HuH-7 (cell line): ENCODE measurements at places on chromosomes 6 and 20.
A peak's percentile ranks its signal among the peaks of the same experiment; 100 is the strongest.

- no peak for DNase-seq
These were observed 5.5 kb downstream of the NT5DC1 start for GRCh38 chr6:116106146-116106545.

DNA sequence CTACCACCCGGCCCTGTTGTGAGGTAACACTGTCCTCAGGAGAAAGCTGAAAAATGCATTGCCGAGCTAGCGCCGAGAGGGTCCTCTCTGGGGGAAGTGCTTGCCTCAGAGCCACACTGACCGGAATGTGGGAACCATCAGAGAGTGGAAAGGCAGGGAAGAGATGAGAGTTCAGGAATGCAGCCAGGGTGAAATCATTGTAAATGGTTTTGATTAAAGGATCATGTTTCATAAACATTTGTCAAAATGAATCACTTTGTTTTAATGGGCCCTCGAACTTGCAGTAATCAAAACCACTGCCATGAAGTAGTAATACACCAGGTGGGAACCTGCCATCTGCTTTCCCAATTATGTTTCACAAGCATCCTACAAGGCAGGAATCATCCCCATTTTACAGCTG lies 16.9 kb upstream of the IL17F start:
- DNase-seq, result no peak

DNA sequence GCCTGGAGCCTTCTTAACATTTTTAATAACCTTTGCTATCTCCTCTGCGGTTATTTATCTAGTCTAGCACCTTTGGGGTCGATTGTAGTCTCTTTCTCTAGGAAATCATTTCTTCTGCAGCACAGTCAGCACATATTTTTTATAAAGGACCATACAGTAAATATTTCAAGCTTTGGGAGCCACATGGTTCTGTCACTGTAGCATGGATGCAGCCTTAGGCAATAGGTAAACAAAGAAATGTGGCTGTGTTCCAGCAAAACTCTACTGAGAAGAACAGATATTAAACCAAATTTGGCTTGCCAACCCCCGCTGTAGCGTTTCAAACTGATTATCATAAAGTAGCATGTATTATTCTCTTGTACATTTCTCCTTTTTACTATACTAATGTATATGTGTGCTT lies 95.7 kb downstream of the SLC23A2 start:
- DNase-seq, result no peak

- DNase-seq, result no peak
These were observed 96.4 kb downstream of the RPS12 start for GRCh38 chr6:132910759-132911158.

GRCh38 chr6:3749067-3749841 lies 2.3 kb downstream of the PXDC1 start:
- no peak for DNase-seq

GRCh38 chr6:146981981-146982380 lies 222.2 kb upstream of the STXBP5 start:
- DNase-seq, result peak; percentile 29

GRCh38 chr6:151052021-151052646 lies 186.6 kb downstream of the MTHFD1L start:
- no peak for DNase-seq

- no peak for DNase-seq
These were observed 65.8 kb upstream of the SNRPB2 start for GRCh38 chr20:16664020-16664419.

- no peak for DNase-seq
These were observed 43.0 kb downstream of the NTSR1 start for GRCh38 chr20:62751551-62752150.

DNA sequence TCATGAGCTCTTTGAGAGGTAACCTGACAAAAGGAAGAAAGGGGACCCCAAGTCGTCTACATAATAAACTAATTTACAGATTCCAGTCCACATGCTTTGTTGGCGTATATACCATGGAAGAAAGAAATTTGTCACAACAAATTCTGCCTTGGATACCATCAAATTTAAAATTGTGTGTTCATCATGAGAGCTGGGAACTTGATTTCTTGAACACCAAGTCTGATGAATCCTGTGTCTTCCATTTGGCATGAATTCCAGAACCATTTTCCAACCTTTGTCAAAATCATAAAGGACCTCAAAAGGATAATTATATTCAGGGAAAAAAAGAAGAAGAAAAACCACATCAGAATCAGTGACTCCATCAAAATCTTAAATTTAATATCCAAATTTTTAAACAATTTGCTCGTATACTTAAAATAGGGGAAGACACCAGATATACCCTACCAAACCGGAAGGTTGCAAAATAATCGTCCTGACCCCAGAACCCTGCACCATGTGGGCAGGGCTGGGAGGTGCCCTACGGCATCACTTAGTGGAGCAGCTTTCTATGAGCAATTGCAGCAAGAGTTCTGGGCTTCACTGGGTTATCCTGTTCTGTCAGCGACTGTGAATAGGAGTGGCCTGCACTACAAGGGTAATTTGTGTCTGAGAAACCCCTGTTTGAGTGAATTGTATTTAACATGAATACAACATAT lies 74.1 kb upstream of the INSM1 start:
- DNase-seq, result no peak

GRCh38 chr20:45368221-45368980 lies 5.4 kb downstream of the SYS1 start:
- no peak for DNase-seq

DNA sequence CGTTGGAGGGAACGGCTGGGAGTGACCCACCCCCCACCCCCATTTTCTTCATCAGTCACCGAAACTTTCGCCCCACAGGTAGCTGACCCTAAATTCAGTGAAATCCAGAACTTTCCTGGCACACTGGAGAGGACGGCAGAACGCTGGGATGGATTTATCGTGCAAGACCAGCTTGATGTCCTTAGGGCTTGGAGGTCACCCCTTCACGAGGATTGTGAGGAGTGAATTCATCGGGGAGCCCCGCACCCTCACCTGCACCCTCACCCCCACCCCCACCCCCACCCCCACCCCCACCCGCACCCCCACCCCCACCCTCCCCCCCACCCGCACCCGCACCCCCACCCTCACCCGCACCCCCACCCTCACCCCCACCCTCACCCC lies 13.3 kb upstream of the TCFL5 start:
- DNase-seq, result no peak

DNA sequence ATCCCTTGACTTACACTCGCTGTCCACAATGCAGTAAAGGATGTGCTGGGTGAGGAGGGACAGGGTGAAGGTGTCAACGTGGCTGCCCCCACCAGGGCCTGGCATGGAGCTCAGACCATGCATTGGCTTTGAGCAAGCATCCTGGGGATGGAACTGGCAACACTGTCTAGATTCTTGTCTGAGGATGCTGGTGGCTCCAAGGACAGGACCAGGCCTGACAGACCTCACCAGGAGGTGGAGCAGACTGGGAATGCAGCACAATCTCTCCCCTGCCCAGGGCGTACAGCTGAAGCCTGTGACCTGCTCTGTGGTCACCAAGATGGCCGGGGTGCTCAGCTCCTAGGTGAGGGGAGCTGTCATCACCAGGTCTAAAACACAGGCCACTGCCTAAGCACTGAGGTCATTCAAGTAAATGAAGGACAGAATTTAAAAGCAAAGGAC lies 50.9 kb downstream of the MYH7B start:
- DNase-seq, result peak; percentile 20

DNA sequence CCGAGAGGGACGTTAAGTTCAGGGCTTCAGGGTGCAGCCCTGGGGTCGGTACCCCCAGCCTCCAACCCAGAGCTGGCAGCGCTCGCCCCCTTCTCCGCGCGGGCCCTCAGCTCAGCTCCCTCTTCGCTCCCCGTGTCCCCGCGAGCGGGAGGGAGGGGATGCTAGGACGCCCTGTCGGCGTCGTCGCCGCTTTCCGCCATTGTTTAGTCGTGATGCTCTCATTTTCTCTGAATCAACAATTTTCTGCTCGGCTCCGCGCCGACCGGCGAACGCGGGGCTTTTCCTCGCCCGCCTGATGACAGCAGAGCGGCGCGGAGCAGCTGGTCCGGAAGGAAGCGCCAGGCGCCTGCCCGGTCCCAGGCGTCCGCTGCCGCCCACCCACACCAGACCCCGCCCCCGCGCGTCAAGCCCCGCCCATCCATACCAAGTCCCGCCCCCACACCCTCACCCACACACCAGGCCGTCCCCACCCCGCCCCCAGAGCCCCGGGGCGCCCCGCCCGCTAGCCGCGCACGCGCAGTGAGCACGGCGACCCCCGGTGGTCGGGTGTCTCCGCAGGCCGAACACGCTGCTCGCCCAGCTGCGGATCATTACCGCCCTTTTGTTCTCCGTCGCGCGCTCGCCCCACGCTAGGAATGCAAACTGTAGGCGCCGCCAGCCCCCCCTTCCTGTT lies 50.1 kb upstream of the SLC32A1 start:
- DNase-seq, result no peak

DNA sequence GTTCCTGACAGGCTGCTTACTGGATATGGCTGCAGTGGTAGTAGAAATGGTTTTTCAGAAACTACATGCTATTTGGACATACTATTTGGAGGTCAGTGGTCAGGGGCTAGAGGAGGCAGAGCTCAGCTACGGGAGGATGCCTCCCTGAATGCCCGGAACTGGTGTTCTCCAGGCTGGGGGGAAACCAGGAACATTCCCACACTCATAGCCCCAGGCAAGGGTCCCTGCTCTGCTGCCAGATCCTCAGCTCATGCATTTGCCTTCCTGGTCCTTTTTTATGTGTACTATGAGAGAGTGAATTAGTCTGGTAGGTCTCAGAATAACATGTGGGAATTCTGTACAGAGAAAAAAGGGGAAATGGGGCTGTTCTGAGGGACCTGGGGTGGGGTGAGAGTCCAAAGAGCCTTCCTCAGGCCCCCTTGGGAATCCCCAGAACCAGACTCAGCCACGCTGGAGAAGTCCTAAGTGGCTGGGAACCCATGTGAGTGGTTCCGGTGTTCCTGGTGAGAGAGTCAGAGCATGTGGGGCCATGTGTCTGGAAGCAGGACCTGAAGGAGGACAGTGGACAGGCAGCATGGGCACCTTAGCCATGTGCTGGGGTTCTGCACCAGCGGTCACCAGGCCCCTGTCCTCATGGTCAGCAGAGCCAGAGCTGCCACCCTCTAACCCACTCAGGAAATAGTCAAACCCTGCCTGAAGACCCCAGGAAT lies 58.0 kb upstream of the MYL9 start:
- DNase-seq, result no peak

- DNase-seq, result no peak
These were observed 67.3 kb downstream of the SCML4 start for GRCh38 chr6:107756660-107757355.

GRCh38 chr6:23027281-23027680 lies 457.9 kb downstream of the HDGFL1 start:
- no peak for DNase-seq

DNA sequence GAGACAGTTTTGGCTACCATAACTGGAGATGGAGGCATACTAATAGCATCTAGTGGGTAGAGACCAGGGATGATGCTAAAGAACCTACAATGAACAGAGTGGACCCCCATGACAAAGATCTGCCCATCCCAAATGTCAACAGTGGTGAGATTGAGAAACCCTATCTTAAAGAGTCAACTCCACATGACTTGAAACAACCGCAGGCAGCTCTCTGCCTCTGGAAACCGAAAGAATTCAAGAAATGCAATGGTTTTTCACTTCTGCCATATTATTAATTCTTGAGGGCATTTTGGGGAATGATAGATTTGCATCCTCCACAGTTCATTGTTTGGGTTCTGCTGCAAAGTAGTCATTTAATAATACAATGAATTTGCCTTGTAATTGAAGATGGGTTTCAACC lies 463.4 kb downstream of the MAFB start:
- no peak for DNase-seq

GRCh38 chr6:159997498-159998101 lies 28.7 kb downstream of the IGF2R start:
- no peak for DNase-seq
